ENCODE measurements at places on chromosomes 11 and 22.

- no peak for DNase-seq
Observed at GRCh38 chr22:22901578-22902218, 14.1 kb downstream of the IGLL5 start.

DNA sequence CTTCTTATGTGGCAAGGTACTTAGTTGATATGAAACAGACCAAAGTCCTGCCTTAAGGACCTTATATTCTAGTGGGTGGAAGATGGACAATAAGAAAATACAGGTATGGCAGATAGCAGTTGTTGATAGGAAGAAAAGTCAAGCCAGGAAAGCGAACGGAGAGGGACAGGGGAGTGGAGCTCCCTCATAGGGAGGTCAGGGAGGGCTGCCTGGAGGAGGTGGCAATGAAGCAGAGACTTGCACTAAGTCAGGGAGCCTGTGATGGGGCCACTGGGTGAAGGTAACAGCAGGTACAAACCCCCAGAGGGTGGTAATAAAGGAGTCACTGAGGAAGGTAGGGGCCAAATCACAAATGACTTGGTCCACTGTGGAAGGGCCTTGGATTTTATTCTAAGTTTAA is 65.3 kb downstream of the ABTB2 start:
- no peak for DNase-seq

GRCh38 chr22:26998129-26998528 is 340.7 kb downstream of the MIAT start:
- DNase-seq = no peak

GRCh38 chr11:13629779-13630178 is 38.7 kb upstream of the FAR1 start:
- DNase-seq = no peak

DNA sequence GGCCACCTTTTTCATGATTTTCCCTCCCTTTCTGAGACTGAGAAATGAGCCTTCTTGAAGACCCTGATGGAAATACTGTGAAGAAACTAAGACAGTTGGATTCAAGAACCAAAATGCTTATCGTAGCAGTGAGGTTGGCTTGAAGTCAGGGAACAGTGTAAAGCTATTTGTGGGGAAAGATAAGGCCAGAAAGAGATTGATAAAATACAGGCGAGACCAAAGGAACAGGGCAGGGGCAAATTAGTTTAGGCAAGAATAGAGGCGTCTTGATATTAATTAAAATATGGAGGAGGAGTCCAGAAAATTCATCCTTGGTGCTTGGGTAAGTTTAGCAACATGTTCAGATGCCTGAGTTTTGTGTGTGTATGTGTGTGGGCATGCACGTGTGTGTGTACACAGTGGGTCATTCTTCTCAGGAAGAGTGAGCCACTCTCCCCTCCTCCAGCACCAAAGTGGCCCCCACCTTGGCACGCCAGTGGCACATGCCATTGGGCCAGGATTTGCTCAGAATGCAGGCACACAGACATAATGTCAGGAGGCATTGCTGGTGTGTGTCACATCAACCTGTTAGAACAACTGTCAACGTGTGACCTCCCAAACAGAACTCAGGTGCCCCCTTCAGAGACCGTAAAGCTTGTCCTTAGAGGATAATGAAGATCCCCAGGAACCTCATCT is 3.9 kb upstream of the EHF start:
- no peak for DNase-seq

DNA sequence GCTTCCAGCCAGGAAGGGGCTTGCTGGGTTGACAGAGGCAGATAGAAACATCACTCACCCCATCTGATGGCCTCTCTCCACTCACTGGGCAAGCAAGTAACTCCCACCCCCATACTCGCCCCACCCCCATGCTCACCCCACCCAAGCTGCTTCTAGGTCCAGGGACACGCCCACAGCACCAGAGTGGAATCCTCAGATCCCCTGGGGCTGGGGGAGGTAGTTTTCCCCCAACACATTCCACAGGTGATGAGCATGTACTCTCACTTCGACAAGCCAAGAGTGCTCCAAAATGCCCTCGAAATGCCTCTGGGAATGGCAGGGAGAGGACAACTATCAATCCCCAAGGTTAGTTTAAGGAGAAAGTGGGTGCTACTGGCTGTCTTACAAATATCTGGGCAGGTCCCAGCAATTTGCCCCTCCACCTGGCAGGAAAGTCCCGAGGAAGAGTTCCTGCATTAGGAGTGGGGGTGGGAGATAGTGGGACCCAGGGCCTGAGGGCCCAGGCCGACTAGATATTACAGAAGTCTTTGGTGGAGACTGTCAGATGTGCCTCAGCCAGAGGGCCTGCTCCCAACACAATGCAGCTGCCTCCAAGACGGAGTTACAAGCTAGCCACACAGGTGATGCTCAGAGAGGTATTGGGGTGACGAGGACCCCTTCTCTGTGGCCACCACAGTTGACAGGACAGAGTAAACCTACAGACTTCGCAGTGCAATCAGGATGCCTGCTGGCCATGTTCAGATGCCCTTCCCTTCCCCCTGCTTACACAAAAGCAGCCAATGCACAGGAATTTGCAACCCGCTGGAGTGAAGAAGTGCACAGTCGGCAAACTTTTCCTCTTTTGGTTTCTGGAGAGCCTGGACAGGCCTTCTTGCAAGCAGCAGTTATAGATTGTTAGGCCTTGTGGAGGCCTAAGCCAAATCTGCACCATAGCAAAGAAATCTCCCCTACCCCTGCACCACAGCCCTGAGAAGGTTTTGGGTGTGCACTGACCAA is 2.9 kb upstream of the LMO1 start:
- DNase-seq = no peak

- DNase-seq = no peak
Observed at GRCh38 chr11:11381471-11382105, 28.5 kb upstream of the CSNK2A3 start.

DNA sequence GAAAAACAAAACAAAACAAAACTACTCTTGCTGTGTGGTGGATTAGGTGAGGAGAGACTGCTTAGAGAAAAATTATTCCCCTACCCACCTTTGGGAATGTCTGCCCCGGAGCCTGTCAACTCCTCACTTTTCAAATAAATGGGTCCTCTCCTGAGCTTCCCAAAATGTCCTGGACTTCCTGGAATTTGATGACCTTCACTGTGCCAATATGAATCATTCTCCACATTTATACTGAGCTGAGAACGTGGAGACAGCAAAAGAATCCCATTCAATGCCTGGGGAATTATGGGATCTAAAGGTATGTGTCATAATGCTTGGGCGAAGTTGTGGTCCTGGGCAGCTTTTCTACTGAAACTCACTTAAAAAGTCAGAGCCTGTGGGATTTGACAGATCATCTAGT is 136.8 kb downstream of the KIF18A start:
- no peak for DNase-seq

DNA sequence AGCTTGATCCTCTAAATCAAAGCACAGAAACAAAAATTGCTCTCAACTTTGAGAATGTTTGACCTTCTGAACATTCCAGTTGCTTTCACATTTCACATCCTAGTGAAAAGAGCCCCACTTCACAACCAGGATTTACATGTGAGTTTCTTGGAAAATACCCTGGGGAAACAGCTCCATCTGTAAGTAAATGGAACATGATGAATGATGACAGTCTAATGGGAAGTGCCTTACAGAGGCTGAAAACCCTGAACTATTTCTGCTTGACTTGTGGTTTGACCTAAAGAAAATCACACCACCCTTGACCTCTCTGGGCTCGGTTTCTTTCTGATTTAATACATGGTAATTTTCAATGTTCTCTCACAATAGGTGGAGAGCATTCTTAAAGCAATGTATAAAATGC is 499.4 kb upstream of the API5 start:
- DNase-seq = no peak

DNA sequence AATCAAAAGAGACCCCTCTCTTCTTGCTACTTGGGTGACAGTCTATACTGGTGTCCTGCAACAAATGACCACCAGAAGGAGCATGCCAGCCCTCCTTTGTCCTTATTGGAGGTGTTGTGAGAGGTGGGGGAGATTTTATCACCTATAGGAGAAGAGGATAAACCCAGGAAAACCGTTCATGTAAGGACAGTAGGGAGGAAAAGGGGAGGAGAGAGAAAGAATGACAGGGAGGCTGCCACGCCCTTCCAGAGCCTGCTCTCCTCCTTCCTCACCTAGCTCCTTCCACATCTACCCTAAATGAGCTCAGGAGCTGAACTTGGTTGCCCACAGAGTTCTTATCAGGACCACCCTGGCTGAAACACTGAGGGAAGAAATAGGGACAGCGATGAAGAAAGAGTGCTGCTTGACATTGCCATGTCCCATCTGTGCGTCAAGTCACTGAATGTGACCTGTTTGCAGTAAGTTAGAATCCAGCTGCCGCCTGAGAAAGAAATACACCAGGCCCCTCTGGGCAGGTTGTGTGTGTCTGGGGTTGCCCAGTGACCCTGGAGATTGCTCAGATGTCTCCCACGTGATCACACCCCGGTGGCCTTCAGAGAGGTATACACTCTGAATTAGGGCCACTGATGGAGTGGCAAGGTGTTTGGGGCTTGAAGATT is 40.4 kb upstream of the ETS1 start:
- no peak for DNase-seq

DNA sequence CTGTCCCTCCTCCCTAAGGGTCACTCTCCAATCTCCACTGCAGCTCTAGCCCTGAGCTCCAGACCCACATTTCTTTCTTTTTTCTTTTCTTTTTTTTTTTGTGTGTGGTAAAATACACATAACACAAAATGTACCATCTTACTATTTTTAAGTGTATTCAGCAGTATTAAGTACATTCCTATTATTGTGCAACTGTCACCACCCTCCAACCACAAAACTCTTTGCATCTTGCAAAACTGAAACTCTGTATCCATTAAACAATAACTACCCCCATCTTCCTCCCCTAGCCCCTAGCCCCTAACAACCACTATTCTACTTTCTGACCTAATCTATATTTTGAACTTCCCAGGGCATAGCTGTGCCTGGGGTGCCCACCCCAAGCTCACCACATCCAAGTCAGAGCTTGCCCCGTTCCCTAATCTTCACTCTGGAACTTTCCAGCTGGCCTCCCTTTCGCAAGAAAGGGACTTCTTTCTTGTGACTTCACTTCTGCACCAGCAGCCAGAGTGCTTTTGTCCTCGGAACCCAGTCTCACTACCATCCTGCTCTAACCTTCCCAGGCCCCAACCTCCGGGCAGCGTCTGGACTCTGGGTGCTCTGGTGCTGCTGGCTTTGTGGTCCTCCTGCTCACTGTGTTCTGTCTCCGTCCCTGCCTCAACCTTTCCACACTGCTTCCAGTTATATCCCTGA is 30.7 kb downstream of the PARVG start:
- no peak for DNase-seq

DNA sequence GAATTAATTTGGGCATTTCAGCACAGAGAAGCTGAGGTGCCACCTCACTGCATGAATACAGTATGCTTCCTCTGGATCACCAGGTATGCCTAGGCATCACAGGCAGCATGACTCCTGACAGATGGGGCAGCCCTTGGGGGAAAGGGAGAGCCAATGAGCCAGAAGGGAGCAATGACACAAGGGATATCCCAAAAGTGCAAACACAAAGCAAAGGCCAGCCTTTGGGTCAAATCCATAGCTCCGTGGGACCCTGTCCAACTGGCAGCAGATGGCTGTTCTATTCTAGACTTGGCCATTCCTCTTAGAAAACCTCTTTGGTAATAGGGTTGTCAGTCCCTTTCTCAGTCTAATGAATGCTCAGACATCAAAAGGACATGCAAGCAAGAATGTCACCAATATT is 73.3 kb downstream of the SERGEF start:
- DNase-seq = no peak

GRCh38 chr11:65432686-65433582 is 10.3 kb downstream of the NEAT1 start:
- peak; percentile 18 for DNase-seq

- DNase-seq = no peak
Observed at GRCh38 chr11:131301306-131301705, 69.1 kb upstream of the NTM start.

- no peak for DNase-seq
Observed at GRCh38 chr11:112751772-112752171, 209.4 kb upstream of the NCAM1 start.

DNA sequence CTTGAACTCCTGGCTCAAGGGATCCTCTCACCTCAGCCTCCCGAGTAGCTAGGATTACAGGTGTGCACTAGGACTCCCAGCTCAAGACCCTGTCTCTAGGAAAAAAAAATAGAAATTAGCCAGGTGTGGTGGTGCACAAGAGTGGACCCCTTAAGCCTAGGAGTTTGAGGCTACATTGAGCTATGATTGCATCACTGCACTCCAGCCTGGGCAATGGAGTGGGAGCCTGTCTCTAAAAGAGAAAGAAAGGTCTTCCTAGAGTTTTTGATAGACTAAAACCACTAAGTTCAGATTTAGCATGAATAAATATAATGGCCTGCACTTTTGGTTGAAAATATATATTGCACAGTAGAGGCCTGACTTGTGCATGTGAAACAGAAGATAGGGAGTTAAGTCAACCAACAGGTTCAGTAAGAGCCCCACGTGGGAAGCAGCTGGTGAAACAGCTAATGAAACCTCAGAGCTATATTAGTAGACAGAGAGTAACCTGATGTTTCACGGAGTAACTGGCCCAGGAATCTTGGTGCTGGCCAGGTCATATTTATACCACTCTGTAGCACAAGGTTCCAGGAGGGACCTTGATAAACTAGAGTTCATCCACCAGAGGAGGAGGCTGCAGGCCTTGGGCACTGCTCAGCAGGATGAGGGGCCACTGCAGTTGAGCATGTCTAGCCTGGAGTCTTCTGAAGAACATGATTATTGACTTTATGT is 4.6 kb upstream of the MICAL3 start:
- no peak for DNase-seq

DNA sequence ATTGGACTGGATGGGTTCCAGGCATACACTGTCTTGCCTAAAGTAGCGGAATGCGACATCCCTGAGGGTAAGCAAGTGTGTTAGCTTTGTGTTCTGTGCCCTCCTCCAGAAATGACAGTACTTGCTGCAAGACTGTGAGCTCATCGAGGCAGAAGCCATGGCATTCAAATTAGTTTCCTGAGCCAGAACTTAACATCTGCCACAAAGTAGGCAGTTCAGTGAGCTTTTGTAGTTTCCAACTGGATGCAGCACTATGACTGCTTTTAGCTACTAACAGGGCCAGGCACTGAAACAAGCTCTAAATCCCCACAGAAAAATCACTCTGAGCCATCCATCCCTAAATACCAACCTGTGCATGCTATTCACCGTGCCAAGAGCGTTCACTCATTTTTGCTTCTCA is 1.2 kb upstream of the FAR1 start:
- DNase-seq = peak; percentile 26

DNA sequence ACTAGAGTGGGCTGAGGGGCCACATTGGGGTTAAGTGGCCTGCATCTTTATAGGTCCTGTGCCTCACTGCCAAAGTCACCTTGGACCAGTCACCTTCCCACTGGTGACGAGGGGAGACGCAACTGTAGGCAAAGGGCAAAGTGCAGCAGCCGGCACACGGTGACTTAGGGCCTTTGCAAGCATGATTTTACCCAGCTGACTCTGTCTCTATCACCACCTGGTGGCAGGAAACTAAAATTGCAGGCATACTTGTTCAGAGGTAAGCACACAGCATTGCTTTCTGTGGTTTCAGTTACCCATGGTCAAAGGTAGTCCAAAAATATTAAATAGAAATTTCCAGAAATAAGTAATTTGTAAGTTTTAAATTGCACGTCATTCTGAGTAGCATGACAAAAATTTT is 1164.4 kb downstream of the BRD1 start:
- no peak for DNase-seq
